ENCODE measurements at places on chromosomes 2 and 18. TPM values are rescaled to one million over a fixed set of nuclear protein-coding genes. Genes with fewer than 3 reads are reported as not detected.

The MOGAT1 gene
- not detected for total RNA-seq

The COLEC11 gene
- total RNA-seq, result not detected

GRCh38 chr2:217054791-217055190, 194.9 kb upstream of the TNP1 start:
- H3K27me3 ChIP-seq, result no peaks in the 10 kb centered on the region
- H3K4me3 ChIP-seq, result no peak overlapping the region
- no peak overlapping the region for H3K27ac ChIP-seq

DNA sequence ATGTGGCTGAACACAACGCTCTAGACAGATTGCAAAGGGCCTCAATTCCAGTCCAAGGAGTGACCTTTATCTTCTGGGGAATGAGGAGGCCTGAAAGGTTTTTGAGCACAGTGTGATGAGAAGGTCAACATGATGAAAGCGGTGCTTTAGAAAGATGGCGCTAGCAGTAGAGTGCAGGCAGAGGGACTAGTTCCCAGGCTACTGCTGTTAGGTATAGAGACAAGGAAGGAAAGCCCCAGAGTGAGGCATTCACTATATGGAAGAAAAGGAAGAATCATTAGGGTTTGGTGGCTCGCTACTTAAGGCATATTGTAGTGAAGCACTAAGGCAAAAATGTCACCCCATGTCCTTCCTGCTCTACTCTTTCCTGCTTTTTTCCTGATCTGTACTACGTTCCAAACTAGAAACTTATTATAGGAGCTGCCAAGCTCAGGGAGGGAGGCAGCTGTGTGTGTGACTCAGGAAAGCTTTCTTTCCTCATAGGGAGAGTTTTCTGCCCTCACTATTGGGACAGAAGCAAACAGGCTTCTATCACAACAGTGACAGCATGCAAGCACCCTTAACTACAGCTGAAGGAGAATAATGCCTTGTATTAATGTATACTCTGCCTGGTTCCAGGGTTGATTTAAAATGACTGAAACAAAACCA, 160.8 kb upstream of the CAVIN2 start:
- no peaks in the 10 kb centered on the region for H3K4me1 ChIP-seq
- no peaks in the 10 kb centered on the region for H3K36me3 ChIP-seq
- H3K27ac ChIP-seq, result no peak overlapping the region
- H3K27me3 ChIP-seq, result no peaks in the 10 kb centered on the region

- no peaks in the 10 kb centered on the region for H3K36me3 ChIP-seq
- no peak overlapping the region for H3K27ac ChIP-seq
- H3K27me3 ChIP-seq, result no peaks in the 10 kb centered on the region
- peaks cover 24% of the 10 kb centered on the region for H3K4me1 ChIP-seq
Observed at GRCh38 chr2:121562269-121563176, 31.8 kb downstream of the RNU4ATAC start.

DNA sequence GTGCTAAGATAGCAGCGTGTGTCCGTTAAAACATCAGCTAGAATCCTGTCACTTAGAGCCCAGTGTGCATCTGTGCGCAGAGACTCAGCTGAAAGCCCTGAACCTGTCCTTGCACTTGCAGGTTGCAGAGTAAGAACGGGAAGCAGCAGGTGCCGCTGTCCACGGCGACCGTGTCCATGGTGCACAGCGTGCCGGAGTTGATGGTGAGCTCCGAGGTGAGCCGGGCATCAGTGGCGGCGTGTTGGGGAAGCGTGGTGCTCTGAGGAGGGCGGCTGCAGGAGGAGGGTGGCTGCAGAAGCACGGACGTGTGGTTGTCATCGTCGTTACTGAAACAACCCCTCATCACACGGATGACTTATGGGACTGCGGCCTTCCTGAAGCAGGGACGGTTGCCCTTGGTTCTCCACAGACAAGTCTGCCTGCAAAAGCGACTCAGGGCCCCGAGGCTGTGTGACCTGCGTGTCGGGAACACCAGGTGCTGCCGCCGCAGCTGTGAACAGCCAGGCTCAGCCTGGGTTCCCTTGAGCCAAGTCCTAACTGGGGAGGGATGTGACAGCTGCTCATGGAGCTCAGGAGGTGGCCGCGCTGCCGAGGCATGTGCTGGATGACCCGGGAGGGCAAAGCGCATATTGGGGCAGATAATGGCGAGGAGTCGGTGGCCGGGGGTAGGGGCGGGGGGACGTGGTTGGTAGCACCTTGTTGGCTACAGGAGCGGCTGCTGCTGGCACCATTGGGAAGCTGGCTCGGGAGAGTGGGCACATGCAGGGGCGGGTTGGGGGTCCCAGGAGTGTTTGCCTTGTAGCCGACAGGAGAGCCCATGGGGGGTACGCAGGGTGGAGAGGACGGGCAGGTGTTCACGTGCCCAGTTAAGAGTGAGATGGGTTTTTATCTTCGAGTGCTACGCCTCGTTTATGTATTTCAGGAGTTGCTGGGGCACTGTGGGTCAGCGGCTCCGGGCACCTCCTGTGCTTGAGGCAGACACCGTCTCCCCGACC, 16.6 kb downstream of the CTDP1 start:
- no peak for DNase-seq
- no peaks in the 10 kb centered on the region for H3K27me3 ChIP-seq
- peaks cover 64% of the 10 kb centered on the region for H3K36me3 ChIP-seq
- H3K27ac ChIP-seq, result no peak overlapping the region
- H3K4me3 ChIP-seq, result no peak overlapping the region

The KCTD1 gene
- 59.8 TPM for total RNA-seq

DNA sequence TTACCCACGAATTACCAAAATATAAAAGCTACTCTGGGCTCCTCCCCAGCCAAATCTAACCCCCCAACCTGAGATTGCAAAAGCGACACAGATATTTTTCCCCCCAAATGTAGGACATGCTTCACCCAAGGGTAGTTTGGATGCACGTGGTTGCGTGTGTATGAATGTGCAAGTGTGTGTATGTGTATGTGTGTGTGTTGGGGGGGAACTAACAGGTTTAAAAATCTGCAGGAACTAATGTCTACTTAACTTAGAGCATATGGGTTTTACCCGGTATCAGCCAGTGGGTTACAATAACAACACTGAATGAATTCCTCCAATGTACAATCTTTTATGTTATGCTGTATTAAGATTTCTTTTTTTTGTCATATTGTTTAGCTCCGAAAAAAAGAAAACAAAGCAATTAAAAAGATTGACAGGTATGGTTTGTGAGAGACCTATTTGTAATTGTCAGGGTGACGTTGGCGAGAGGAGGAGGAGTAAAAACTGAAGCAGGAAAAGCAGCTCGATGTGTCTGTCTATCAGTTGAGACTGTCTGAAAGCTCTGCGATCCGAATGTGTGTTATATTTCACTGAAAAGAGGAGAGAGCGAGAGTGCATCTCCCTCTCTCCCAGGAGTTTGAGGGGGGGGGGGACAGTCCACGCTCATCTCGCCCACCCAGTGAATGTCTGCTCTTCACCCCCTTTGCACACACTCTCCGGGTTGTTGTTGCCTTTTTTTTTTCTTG, at the start of gene TSHZ1:
Gene TSHZ1 (plus strand): TSS at position 524 of the 728 bp plus-strand sequence. CDS start 1,080 bp downstream, outside the sequence.
- H3K27me3 ChIP-seq, result no peaks in the 10 kb centered on the region
- peaks cover 45% of the 10 kb centered on the region for H3K4me1 ChIP-seq
- H3K36me3 ChIP-seq, result no peaks in the 10 kb centered on the region
